ENCODE measurements at places on chromosomes 12 and 14.

DNA sequence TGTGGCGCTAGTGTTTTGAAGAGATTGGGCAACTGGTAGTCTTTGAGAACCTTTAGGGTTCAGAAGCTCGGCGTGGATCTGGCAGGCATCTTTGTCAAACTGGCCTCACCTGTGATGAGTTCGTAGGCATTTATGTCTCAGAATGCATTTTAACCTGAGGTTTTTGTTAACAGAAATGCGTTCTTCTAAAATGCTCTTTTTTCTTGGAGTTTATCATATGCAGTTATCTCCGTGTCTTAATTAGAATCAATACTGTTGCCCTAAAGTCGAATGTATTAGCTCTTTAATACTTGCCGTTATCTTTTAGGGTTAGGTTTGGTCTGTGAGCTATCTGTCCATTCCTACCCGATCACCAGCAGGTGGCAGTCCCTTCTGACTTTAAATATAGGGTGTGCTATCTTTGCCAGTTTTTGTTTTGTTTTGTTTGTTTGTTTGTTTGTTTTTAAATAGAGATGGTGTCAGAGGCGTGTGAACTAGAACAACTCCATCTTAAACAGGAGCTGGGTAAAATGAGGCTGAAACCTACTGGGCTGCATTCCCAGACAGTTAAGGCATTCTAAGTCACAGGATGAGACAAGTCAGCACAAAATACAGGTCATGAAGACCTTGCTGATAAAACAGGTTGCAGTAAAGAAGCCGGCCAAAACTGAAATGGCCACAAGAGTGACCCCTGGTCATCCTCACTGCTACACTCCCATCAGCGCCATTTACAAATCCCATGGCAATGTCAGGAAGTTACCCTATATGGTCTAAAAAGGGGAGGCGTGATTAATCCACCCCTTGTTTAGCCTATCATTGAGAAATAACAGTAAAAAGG lies 1.4 kb downstream of the ATF1 start:
- DNase-seq, result no peak

DNA sequence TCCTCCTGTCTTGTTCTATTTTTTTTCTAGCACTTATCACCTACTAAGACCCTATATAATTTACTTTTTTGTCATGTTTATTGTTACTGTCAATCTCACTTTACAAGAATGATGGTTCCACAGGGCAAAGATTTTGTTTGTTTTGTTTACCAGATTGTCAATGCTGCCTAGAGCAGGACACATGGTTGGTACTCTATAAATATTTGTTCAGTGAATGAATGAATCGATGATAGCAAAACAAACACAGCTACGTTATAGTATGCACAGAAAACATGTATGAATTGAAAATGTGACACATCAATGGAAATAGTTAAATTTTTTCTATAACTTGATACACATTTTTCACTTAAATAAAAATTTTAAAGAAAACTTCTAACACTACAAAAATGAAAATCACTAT lies 67.1 kb upstream of the KRR1 start:
- DNase-seq, result no peak

- no peak for DNase-seq
These were observed 12.0 kb upstream of the PIP4K2C start for GRCh38 chr12:57579011-57579410.

- no peak for DNase-seq
These were observed 77.9 kb downstream of the SPATA7 start for GRCh38 chr14:88463318-88463717.

GRCh38 chr14:44418856-44419255 lies 88.2 kb downstream of the FSCB start:
- DNase-seq, result no peak

GRCh38 chr12:10048526-10048925 lies 18.0 kb downstream of the CLEC9A start:
- DNase-seq, result no peak

- no peak for DNase-seq
These were observed 100.5 kb downstream of the PPM1H start for GRCh38 chr12:62834406-62834805.

DNA sequence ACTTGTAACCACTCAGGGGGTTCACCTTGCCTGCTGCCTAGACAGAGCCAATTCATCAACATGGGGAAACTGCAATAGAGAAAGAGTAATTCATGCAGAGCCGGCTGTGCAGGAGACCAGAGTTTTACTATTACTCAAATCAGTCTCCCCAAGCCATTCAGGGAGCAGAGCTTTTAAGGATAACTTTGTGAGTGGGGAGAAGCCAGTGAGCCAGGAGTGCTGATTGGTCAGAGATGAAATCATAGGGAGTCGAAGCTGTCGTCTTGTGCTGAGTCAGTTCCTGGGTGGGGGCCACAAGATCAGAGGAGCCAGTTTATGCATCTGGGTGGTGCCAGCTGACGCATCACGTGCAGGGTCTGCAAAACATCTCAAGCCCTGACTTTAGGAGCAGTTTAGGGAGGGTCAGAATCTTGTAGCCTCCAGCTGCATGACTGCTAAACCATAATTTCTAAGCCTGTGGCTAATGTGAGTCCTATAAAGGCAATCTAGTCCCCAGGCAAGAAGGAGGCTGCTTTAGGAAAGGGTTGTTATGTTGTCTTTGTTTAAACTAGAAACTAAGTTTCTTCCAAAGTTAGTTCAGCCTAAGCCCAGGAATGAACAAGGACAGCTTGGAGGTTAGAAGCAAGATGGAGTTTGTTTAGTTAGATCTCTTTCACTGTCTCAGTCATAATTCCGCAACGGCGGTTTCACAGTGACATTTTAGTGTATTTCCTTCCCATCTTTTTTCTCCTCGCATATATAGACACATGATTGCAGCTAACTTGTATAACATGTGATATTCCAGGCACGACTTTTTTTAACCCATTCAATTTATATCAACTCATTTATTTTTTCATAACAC lies 68.9 kb upstream of the NCOR2 start:
- DNase-seq, result peak; percentile 32

DNA sequence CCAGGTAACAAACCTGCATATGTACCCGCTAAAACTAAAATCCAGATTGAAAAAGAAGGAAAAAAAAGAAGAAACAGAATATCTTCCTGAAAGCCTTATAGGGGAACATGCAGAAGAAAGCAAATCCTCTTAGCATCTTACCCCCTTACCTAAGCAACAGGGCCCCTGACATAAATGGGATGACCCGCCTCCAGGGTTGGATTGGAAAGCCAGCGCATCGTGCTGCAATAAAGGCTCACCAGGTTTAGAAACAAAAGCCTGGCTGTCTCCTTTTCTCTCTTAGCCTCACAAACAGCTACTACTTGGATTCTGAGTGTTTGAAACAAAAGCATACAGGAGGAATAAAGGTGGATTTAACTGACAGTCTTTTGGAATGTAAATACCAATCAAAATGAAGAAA lies 13.8 kb upstream of the ADCK1 start:
- no peak for DNase-seq

DNA sequence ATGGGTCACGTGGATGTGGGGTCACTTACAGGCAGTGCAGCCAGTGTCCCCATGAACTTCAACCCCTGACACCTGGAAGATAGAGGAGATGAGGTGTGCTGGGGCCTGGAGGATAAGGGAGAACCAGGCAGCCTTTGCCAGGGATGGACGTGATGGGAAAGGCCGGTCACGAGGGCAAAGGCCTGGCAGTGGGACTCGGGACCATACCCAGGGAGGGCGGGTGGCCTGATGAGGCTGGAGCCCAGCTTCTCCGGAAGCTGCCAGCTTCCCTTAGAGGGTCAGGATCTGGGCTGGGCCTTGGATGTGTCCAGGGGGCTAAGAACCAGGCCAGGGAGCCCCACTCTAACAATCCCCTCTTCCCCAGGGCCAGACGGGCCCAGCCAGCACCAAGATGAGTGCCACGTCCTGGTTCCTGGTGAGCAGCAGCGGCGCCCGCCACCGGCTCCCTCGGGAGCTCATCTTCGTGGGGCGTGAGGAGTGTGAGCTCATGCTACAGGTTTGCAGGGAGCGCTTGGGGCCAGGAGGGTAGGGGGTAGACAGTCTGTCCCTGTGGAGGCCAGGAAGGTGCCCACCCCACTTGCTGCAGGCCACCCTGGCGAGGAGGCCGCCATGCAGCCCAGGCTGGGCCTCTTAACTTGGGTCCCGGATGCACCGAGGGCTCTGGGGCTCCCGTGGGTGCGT lies 3.1 kb downstream of the CEP170B start:
- no peak for DNase-seq

- DNase-seq, result no peak
These were observed 95.0 kb downstream of the TGFB3 start for GRCh38 chr14:75886636-75887348.

DNA sequence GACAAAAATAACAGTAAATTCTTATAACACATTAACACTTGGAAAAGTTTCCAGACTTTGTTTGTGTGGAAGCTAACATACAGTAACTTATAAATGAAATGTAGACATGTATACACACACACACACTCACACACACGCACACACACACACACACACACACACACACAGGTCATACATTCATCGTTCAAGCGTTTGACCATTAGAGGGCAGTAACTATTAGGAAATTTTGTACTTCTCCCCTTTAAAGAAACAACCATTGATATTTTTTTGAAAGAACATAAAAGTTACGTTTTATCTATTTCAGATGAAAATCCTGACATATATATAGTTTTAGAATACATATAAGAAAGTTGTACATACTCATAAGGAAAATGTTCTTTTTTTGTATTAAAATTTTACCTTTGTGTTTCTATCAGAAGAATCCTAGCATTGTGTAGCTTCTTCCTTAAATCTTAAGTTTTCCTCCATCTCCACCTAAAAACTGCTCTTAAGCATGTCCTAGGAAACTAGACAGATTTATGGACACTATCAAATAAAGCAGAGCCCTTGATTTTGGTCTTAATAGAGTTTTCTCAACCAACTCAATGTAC lies 29.0 kb downstream of the PTPRQ start:
- DNase-seq, result no peak

DNA sequence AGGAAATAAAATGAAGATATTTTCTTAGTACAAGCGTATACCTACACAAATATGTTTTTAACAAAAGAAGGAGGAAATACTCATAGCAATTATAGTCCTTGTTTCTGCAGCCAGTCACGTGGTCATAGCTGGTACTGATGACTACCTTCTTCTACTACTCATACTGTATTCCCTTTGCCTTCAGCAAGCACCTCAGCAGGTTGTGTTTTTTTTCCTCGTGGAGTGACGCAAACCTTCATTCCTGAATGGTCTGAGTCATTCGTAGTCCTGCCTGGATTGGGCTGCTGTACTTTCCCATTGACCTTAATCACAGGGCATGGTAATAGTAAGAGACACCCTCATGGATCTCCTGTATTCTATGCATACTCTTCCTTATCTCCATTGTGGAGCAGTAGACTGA lies 25.7 kb upstream of the SLC16A7 start:
- DNase-seq, result no peak

GRCh38 chr14:93331002-93331727 lies 1.7 kb downstream of the BTBD7 start:
- DNase-seq, result no peak

DNA sequence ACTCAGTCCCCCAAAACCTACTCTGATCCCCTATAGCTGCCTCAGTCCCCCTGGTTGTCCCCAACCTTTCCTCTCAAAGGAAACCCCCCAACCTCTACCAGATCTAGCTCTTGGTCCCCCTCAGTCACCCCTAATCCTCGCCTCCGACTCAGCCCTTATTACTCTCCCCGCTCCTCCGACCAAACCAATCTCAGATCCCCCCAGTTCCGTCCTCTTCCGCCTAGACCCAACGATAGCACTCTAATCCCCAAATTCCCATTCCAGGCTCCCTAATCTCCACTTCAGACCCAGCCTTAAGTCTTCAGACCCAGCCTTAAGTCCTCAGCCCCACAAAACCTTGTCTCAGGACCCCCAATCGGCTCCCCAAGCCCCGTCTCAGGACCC lies 612 bp downstream of the VPS37B start:
- no peak for DNase-seq

GRCh38 chr12:125284087-125284486 lies 218.9 kb downstream of the AACS start:
- no peak for DNase-seq

DNA sequence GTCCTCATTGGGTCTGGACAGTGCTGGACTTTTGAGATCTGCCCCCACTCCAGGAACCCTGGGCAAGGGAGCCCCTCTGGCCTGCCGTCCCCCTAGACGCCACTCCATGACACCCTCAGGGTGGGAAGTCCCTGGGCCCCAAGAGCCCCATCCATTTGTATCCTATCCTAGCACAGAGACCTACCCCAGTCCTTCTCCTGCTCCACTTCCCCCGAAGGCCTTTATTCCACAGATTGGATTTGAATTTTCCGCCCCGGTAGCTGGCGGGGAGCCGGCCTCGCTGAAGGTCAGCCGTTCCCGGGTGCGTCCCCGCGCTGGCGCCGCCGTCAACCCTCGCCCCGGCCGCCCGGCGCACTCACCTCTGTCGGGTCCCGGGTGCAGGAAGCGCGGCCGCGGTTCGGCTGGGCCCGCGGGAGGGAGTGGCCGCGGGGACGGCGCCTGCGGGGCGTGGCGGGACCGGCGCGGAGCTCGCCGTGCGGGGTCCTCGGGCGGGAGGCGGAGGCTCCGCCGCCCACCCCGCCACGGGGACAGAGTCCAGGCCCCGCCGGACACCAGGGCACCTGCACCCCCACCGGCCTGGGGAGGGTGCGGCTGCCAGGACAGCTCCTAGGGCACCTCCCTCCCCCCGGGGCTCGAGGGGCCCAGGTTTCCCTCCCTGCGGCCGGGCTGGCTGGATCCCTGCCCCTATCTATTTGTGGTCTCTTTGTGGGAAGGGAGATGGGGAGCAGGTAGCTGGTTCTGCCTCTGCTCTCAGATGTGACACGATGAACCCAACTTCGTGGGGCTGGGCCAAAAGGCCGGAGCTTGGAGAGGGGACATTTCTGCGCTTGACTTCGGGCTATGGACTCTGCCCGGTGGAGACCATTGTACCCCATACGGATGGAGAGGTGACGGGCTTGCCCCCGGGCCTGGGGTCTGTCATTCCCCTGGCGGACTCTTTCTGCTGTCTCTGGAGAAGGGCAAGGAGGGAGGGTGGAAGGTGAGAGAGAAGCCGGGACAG lies 19.9 kb upstream of the GPR68 start:
- no peak for DNase-seq

- DNase-seq, result no peak
These were observed 224.6 kb upstream of the FOXN3 start for GRCh38 chr14:89641495-89642175.

DNA sequence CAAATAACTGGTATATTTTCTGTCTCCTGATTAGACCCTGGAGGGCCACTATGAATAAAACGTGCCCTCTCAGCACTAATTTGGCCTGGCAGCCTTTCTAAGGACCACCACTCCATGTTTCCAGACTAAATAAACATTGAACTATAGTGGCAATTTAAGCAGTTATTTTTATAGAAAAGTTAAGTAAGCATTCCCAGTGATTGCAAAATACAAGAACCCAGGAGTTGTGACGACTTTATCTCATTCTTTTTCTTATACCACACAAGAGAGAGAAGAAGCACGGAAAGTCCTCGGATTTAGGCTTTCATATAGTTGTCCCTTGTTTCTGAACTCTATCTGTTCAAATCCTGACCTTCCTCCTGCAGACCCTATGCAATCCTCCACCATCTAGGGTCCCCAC lies 23.1 kb upstream of the STRAP start:
- DNase-seq, result no peak

GRCh38 chr12:127606476-127607015 lies 660.4 kb upstream of the TMEM132C start:
- DNase-seq, result no peak

- DNase-seq, result no peak
These were observed 6.4 kb downstream of the NFKBIA start for GRCh38 chr14:35398071-35398584.

- DNase-seq, result no peak
These were observed 74.6 kb downstream of the SLCO1B3 start for GRCh38 chr12:20885116-20885515.

Data from stimulated activated CD8-positive, alpha-beta memory T cell treated with anti-CD3 and anti-CD28 coated beads, Interleukin-15, amount 100 ng/mL, for 4 hours (primary cell).